ENCODE measurements at places on chromosomes 2 and 18.

DNA sequence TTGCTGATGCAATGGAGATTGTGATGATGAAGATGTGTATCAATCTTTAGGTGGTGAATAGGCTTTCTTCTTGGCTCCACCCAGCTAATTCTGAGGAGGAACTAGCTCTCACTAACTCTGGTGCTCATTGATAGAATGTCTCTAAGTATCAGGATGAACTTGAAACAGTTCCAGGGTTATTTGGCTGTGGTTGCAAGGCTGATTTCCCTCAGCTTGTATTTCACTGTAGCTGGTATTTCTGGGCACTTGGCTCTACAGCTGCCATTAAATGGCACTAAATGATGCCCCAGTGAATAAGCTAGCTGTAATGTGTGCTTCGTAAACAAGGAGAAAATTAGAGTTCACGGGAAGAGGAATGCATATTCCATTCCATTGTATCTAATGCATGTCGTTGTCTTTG lies 241.2 kb downstream of the RPIA start:
- DNase-seq: no peak

GRCh38 chr2:172000696-172001361 lies 1.1 kb downstream of the METAP1D start:
- no peak for DNase-seq

GRCh38 chr2:10028988-10029874 lies 14.1 kb upstream of the KLF11 start:
- DNase-seq: peak; percentile 54

DNA sequence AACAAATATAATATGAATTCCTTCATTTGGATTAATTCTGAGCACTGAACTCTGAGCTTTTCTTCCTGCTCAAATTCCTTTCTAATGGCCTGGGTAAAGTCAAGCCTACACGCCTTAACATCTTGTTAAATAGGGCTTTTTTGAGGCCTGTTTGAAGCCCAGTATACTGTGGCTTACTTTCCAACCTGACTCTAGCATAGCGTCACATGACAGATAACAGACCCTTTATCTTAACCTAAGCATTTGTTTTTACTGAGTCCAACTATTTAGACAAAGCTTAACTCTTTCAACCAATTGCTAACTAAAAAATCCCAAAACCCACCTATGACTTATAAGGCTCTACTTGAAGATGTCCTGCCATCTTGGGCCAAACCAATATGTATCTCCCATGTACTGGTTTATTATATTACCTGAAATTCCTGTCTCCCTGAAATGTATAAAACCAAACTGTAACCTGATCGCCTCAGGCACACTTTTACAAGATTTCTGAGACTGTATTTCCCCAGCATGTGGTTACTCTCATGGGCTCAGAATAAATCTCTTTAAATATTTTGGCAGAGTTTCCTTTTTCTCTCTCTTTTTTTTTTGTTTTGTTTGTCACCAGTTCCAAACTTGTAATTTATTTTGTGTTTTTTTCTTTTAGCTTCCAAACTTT lies 271.1 kb upstream of the VWC2L start:
- DNase-seq: peak; percentile 17

GRCh38 chr2:26561376-26561775 lies 79.8 kb downstream of the CIB4 start:
- DNase-seq: no peak

GRCh38 chr18:48133671-48134251 lies 203.3 kb upstream of the SMAD2 start:
- DNase-seq: no peak

GRCh38 chr2:62147610-62148301 lies 48.2 kb upstream of the B3GNT2 start:
- DNase-seq: no peak

- no peak for DNase-seq
These were observed 479 bp downstream of the SCN9A start for GRCh38 chr2:166375195-166375735.

- no peak for DNase-seq
These were observed 29.5 kb downstream of the TTC32 start for GRCh38 chr2:19872302-19872701.

- DNase-seq: no peak
These were observed 35.1 kb upstream of the B3GNT7 start for GRCh38 chr2:231360401-231360800.

GRCh38 chr2:26245810-26246209 lies 1.1 kb downstream of the HADHB start:
- no peak for DNase-seq

DNA sequence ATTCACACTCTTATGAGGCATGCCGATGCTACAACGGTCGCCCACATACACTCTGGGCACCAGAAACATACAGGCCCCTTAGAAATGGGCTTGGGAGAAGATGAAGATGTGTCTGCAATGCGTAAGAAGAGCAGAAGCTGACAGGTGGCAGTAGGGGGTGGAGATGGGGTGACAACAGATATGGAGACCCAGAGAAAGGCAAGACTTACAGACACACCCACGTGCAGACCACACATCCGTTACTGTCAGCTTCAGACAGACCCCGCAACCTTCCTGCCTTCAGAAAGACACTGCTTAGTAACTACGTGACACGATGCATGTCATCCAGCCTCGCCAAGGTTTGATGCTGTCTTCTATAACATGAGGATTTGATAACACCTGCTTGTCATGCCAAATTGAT lies 89.5 kb downstream of the ZFP36L2 start:
- no peak for DNase-seq

- DNase-seq: peak; percentile 96
These were observed 21.9 kb downstream of the APCDD1 start for GRCh38 chr18:10476338-10476791.

DNA sequence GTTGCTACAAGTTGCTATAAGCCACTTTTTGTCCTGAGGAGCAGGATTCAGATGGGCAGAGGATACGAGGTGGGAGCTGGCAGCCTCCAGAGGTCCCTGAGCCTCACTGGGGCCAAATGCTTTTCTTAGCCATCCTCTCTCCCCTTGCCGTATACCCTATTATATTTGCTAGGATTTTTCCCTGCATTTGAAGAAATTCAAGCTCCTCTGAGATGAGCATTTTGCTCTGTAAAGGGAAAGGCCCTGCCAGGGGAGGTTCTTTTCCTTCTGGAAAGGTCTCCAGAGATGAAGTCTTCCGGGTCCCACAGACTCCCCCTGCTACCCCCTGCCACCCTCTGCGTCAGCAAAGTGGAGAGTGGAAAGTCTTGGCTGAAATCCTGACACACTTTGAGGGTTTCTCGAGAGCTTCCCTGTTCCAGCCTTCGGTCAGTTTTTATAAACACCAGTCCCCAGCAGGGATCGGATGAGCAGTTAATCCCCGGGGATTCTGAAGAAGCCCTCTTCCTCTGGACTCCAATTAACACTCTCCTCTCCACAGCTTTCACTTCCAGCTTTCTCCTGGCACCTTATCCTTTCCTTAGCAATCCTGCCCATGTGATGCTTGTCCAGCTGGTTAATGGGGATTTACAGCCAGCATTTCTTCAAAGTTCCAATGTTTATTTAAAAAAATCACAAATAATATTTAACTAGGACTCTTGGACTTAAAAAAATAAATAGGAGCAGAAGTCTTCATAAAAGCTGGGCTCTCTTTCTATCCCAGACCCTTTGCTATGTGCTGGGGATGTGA lies 13.1 kb downstream of the CYRIA start:
- peak; percentile 63 for DNase-seq

- DNase-seq: no peak
These were observed 138.6 kb upstream of the FHL2 start for GRCh38 chr2:105537466-105537865.

DNA sequence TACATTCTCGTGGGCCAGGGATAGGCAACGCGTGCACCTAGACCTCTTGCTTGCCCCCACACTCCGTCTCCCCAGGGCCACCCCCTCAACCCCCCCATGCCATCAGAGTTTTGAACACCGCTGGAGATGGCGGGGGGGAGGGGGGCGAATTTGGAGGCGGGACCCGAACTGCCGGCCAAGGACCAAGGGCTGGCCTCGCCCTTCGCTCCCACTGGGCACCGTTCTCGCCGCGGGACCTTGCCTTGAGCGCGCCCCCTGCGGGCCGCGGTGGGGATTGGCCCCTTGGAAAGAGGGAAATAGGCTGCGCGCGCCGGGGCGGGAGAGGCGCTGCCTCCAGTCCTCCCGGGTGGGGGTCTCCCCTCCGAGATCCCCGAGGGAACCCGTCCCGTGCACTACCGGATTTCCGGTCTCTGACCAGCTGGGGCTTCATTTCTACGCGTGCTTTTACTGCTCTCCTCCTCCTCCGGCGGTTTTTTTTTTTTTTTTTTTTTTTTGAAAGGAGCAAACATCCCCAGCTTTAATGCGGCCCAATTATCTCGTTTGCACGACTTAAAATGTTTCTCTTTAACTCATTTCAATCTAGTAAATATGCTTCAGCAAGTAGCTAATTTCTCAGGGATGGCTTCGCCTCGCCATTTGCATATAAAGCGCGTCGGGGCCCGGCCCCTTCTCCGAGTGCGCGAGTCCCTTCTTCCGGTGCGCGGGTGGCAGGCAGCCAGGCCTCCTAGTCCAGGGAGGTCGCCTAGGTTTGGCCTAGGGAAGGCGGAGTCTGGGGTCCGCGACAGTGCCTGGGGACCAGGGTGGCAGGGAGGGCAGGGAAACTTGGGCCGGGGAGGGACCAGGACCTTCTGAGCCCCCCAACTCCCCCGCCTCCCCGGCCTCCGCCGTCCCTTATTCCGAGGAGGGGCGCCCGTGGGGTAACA lies 10.0 kb upstream of the GBX2 start:
- DNase-seq: peak; percentile 87
